Activated T-cell treated with anti-CD3 and anti-CD28 coated beads for 24 hours (primary cell): ENCODE measurements at places on chromosomes 3 and 15.

- DNase-seq = no peak
Observed at GRCh38 chr3:192875971-192876565, 41.6 kb downstream of the MB21D2 start.

DNA sequence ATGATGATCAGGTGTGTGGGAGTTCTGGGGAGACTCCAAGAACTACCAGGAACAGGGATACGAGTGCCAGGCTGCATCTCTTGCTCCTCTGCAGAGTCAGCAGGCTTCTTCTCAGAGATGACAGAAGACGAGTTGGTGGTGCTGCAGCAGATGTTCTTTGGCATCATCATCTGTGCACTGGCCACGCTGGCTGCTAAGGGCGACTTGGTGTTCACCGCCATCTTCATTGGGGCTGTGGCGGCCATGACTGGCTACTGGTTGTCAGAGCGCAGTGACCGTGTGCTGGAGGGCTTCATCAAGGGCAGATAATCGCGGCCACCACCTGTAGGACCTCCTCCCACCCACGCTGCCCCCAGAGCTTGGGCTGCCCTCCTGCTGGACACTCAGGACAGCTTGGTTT is 7.9 kb downstream of the PRRT3 start:
- no peak for DNase-seq

DNA sequence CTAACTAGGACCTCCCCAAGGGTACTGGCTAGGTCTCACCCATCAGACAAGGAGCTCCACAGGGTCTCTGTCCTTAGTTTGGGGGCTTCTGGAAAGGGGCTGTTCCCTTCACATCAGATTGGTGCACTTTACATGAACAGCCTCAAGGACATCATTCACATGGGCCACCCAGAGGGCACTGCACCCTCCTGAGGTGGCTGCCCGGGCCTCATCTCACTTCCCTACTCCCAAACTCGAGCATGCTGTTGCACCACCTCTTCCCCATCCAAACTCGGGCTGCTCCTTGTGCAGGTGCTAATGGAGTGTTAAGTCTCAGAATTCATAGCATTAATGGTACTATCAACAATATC is 48.1 kb downstream of the RAB11A start:
- DNase-seq = no peak

- no peak for DNase-seq
Observed at GRCh38 chr15:89809787-89810148, 4.9 kb downstream of the ANPEP start.

GRCh38 chr3:72475258-72476138 is 372.7 kb downstream of the SHQ1 start:
- DNase-seq = no peak

- DNase-seq = no peak
Observed at GRCh38 chr3:114329823-114330222, 36.0 kb downstream of the TIGIT start.

- no peak for DNase-seq
Observed at GRCh38 chr15:99181545-99181971, 67.8 kb downstream of the TTC23 start.

DNA sequence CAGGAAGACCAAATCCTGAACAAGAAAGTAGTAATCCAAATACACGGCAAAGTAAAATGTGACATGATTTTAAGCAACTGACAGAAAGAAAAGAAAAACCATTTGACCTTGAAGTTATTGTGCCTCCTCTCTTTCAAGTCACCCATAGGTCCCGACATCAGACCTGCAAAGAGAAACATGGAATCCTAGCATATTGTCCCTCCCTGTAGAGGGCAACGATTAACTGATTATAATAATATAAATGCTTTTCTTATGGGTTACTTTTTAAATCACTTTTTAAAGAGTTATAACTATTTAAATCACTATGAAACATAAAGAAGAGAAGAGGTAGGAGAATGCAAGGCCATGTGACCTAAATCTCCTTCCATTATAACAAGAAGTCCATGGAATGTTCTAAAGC is 143.2 kb upstream of the LIPC start:
- DNase-seq = no peak

DNA sequence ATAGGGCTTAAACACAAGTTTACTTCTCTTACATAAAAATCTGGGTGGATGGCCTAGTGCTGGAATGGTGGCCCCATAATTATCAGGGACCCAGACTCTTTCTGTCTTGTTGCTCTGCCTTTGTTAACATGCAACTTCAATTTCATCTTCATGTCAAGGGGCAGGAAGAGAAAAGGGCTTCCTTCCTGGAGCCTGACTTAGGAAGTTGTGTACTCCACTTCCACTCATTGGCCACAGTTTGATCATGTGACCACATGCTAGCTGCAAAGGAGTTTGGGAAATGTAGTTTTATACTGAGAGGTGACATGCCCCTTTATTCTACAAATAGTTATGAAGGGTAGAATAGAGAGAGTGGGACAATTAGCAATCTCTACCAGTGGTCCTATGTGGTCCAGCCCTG is 39.3 kb downstream of the RHCG start:
- no peak for DNase-seq

GRCh38 chr3:105790534-105790933 is 78.3 kb downstream of the CBLB start:
- no peak for DNase-seq

DNA sequence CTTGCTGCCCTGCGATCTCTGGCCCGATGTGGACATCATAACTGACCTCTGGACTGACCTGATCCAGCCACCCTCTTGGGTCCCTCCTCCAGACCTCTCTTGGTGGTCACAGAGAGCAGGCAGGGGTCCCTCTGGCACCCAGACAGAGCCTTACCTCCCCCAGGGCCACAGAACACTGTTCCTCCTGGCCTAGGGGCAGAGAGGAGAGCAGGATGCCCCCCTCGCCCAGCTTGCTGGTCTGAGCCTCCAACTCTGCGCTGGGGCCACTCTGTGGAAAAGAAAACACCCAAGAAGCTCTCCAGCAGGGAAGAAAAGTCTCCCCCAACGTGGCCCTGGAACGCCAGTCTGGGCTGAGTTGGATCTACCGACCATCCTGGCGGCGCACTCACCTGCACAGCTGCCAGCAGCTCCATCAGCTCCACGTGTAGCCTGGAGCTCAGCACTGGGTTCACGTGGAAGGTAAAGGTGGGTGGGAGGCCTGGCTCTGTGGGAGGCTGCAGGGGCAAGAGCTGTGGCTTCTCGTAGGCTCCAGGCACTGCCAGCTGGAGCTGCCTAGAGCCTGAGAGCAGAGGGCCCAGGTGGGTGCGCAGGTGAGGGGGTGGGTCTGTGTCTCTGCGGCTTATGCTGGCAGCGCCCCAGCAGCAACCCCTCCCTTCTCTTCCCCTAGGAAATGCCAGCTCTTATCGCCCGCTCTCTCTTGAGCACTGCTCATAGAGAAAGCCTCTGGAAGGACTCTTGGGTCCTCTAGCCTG is 6.0 kb downstream of the PLA2G4F start:
- DNase-seq = no peak

- DNase-seq = peak; percentile 69
Observed at GRCh38 chr3:11096266-11097139, 57.8 kb upstream of the HRH1 start.

DNA sequence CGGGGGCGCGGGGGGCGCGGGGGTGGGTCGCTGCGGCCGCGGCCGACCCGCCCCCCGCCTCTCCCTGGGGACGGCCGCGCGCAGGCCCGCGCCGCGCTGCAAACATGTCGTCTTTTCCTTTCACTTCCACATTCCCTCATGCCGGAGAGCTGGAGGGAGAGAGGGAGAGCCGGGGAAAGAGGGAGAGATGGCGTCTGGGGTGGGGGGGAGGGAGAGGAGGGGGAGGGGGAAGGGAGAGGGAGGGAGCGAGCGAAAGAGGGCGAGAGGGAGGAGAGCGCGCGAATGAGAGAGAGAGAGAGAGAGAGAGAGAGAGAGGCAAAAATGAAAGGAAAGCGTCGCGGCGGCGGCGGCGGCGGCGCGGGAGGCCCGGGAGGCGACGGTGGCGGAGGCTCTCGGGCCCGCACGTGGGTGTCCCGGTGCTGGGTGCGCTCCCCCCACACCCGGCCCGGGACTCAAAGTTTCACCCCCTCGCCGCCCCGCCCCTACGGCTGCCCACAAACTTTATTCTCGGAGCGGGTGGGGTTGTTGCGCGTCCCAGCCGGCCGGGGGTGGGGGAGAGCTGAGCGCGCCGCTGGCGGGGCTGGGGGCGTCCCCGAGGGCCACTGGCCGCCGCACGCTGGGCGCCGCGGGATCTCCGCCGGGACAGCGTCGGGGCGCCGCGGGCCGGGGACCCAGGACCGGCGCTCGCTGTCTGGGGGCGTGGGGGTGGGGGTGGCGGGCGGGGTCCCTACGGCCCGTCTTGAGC is 731 bp downstream of the ZNF710 start:
- peak; percentile 43 for DNase-seq

- no peak for DNase-seq
Observed at GRCh38 chr15:62883938-62884479, 158.5 kb upstream of the TPM1 start.

GRCh38 chr3:40129981-40130380 is 179.5 kb upstream of the EIF1B start:
- DNase-seq = no peak
